ENCODE measurements at places on chromosomes 2 and 18.

GRCh38 chr2:200698217-200698616, 112.4 kb downstream of the AOX1 start:
- DNase-seq, result no peak

GRCh38 chr2:45024600-45025291, 15.5 kb upstream of the SIX2 start:
- no peak for DNase-seq

DNA sequence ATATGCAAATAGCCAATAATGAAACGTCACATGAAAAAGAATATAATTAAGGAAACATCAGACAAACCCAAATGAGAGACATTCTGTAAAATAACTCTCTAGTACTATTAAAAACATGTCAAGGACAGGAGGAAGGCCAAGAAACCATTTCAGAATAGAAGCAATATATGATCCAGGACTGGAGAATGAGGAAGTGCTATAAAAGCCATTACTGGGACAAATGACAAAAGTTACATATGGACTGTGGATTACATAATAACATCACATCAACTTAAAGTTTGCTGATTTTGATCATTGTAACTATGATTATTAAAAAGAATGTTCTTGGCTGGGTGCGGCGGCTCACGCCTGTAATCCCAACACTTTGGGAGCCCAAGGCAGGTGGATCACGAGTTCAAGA, 81.3 kb downstream of the CRACDL start:
- DNase-seq, result no peak

DNA sequence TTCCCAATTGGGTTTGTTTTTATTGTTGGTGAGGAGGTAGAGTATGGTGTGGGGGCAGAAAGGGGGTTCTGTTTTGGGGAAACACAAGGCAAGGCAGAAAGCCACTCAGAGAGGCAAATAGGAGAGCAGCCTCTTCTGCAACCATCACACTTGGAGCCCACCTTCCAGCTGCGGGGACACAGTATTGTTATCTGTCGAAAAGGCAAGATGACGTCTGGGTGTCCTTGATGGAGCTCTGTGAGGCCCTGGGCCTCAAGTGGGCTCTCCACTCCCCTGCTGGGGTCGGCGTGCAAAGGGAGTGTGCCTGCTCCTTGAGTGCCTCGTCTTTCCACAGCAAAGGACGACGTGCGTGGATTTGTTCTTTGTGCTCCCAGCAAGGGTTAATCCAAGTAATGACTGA, 227.6 kb downstream of the ANAPC1 start:
- no peak for DNase-seq

GRCh38 chr2:36658277-36658748, 38.2 kb upstream of the VIT start:
- DNase-seq, result no peak

- no peak for DNase-seq
Observed at GRCh38 chr2:56113382-56113975, 70.3 kb upstream of the CCDC85A start.

DNA sequence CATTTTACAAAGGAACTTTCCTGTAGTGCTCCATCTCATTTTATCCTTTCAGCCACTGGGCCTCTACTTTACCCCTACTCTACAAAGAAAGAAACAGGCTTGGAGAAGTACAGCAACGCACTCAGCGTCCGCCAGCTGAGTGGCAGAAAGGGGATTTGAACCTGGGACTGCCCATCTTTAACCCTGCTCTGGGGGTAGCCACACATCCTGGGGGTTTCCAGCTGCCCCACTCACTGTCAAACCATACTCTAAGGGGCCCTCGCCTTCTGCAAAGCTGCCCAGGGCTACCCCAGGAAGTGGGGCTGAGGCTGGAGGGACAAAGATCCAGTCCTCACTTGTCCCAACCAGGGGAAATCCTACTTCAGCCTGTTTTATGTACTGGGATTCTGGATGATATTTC, 17.9 kb downstream of the HS1BP3 start:
- no peak for DNase-seq

GRCh38 chr2:141384676-141385075, 746.1 kb downstream of the LRP1B start:
- DNase-seq, result no peak

- DNase-seq, result peak; percentile 2
Observed at GRCh38 chr2:156999661-157000060, 257.8 kb upstream of the GALNT5 start.

- no peak for DNase-seq
Observed at GRCh38 chr2:231966886-231967285, 5.4 kb downstream of the DIS3L2 start.

DNA sequence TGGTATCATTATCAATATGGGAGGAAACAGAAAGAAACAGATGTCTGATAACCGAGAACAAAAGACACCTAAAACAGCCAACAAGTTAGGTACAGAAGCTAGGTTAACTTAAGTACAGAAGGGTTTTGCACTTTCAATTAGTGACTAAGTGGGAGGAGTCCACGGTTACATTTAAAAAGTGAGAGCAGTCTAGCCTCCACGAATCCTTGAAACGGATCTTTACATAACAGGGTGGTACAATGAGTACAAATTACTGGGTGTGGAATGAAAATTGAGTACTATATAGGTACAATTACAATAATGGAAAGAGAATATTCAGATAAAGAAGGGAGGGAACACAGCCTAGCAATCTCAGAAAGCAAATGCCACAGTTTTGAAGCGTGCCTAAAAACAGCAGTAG, 76.6 kb downstream of the TLK1 start:
- no peak for DNase-seq

DNA sequence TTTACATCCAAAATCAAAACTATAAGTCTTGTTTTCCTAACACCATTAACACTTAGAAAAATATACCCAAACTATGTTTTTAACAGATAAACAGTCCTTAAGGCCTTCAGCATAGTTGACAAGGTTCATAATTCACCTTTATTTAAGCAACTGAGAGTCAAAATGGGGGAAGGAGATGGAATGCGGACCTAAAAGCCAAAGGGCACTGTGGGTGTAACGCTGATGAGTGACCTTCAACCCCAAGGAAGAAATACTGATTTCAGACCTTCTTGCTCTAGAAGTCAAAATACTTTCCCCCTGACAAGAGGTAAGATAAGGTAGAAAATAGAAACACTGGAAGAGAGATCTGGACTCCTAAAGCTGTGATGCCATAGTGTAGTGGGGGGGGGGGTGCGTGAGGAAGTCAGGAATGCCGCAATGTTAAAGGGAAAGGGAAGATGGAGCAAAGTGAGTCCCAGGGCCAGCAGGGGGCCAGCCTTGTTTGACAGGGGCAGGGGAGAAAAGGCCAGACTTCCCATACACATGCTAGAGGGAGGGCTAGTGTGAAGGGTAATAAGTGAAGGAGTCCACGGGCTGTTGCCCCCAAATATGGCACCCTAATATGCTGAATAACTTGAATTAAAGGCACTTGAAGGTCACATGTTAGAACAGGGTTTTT, 31.4 kb downstream of the CCDC93 start:
- no peak for DNase-seq

DNA sequence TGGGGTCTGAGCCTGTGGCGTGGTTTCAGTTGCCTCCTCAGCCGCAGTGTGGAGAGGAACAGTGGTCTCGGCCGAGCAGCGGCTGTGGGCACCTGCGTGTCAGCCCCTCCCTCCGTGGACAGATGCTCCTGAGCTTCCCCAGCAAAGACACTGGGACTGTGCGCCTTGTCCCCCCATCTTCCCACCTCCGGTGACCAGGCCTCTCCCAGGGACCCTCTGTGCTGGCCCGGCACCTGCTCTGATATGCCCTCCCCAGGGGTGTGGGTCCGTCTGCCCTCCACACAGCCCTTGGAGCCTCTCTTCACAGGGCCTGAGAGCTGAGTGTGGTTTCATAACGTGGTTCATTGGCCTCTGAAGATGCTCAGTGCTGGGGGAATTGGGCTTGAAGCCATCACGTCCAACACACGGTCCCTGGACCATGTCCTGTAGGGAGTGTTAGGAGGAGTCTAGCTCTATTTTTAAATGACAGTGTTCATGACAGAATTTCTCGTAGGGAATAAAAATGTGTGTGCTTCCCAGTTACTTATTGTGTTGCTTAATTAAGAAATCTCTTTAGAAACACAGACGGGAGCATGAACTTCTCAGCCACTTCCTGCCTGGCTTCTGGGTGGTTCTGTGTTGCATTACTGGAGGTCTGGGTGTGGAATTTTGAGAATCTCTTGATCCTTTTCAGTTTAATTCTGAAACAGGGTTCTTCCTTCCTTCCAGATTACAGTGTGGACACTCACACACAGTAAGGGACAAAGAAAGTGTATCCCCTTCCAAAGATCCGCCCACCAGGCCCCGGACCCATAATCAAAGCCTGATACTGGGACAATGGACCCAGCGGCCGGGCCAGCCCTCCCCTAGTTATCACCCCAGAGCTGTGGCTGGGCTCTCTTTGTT, 110.7 kb downstream of the NFATC1 start:
- no peak for DNase-seq

- no peak for DNase-seq
Observed at GRCh38 chr2:215843579-215843978, 169.8 kb downstream of the MREG start.

- DNase-seq, result peak; percentile 68
Observed at GRCh38 chr18:48165111-48165866, 234.8 kb upstream of the SMAD2 start.

DNA sequence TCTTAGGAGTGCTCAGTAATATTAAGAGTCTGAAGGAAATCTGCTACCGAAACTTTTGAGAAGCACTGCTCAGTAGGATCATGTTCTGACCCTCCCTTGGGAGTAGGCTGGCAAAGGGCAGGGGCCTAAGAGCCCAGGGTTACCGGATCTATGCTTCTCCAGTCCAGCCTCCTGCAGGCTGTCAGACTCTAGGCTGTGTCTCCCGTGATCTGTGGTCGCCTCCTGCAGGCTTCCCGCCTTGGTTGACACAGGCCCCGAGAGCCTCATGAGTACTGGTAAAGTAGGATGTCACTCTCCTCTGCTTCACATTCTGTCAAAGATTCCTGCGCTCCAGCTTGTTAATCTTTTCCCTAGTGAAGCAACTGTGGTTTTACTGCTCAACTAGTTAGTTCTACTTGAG, 647.8 kb upstream of the RAB6C start:
- no peak for DNase-seq

DNA sequence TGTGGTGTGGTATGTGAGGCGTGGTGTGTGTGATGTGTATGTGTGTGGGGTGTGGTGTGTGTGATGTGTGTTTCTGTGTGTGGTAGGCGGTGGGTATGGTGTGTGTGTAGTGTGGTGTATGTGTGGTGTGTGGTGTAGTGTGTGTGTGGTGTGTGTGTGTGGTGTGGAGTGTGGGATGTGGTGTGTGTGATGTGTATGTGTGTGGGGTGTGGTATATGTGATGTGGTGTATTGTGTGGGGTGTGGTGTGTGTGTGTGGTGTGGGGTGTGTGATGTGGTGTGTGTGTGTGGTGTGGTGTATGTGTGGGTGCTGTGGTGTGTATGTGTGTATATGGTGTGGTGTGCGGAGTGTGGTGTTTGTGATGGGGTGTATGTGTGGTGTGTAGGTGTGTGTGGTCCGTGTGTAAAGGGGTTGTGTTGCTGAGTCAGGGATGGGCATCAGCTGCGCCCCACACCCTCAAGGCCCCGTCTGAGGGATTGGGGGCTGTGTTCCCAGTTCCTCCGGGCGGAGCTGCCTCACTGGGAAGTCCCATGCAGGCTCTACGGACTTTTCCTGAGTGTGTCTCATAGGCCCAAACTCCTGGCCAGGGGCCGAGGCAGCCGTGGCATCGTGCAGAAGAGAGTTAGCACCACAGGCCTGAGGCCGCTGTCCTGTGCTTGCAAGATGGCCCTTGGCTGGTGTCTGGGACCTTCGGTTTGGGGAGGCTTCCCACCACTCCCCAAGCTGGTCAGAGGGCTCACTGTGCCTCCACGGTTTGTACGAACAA, 18.2 kb upstream of the ARL4C start:
- no peak for DNase-seq

- no peak for DNase-seq
Observed at GRCh38 chr2:229169751-229170150, 101.3 kb downstream of the PID1 start.

DNA sequence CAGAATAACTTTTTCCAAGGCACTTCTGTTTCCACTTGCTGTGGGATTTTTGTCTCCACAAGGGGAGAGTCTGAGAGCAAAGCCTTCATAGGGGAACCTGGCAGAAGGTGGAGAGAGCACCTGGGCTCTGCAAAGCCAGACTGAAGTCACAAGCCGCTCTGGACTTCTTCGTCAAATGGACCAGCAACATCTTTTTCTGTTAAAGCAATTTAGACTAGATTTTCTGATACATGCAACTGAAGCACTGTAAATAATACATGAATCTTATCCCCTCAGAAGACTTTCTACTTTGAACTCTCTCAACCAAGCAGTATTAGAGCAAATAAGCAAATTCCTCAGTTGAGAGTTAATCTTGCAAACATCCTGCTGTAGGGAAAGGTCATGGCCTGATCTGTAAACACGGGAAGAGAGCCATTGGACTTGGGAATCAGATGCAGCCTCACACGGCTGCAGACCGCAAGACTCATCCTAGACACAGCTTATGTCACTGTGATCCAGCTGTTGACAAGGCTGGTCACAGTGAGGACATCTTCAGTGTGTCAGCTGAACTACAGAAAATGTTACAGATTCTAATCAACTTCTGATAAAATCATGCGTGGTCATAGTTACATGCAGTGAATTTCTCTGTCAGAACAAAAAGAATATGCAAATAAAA, 3.2 kb downstream of the SH3YL1 start:
- no peak for DNase-seq

DNA sequence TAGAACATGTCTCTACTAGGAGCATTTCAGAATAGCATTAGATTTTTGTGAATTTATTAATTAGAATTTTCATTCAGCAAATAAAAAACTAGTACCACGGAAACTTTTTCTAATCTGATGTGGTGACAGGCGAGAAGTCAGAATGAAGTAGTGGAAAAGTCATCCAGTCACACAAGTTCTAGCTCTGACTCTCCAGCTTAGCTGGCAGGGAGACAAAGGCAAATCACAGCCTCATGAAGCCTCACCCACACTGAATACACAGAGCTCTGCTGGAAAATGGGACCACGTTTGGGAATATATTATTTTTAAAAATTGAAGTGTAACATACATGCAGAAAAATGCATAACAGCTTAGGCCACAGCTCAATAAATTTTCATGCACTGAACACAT, 86.1 kb downstream of the L3MBTL4 start:
- no peak for DNase-seq

Data from KG1 (cell line).